Mucosa of descending colon (tissue), 3 donors: ENCODE measurements at places on chromosomes 5 and 9.

DNA sequence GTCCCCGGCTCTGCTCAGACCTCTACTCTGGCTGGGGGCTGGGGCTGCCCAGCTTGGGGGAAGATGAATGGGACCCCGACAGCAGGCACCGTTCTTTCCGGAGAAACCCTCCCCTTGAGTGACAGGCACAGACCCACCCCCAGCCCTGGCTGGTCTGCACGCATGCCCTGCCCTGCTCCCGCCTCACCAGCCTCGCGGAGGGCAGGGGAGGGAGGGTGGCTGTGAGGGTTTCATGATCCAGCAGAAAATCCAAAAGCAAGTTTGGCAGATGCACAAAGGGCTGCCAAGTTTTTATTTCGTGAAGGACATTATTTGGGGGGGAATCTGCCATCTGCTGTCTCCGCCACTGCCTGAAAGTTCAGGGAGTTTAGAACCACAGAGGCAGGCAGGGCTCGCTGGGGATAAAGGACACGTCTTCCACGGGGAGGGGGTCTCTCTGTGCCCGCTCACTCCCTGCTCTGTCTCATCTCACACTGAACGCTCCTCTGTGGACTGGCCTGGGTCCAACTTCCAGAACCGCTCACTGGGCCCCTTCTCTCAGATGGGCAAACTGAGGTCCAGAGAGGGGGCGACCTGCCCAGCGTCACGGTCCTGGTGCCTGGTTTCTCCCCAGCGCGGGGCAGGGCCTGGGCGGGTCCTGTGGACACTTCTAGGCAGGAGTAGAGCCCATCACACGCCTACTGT lies 92.9 kb downstream of the RXRA start:
- no peak for DNase-seq

GRCh38 chr9:126516561-126516935 lies 97.2 kb upstream of the LMX1B start:
- DNase-seq, result no peak

GRCh38 chr5:170747357-170747756 lies 36.2 kb upstream of the GABRP start:
- DNase-seq, result no peak

DNA sequence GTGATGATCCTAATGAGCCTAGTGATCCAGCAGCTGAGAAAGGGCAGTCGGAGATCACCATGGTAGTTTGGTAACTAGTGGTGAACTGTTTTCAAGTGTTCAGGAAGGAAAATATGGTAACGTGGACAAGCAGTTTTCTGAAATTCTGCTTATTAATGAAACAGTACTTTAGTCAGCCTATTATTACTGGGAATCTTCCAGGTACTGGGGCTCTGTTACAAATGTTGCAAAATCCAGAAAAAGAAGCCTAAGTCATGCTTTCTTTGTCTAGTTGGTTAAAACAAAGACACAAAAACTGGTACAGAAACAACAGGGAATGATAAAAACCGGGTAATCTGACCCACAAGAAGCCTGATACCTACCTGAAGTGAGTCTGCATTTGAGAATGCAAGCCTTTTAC lies 18.2 kb downstream of the TTC23L start:
- no peak for DNase-seq

GRCh38 chr9:127444921-127445850 lies 6.0 kb downstream of the RPL12 start:
- no peak for DNase-seq

DNA sequence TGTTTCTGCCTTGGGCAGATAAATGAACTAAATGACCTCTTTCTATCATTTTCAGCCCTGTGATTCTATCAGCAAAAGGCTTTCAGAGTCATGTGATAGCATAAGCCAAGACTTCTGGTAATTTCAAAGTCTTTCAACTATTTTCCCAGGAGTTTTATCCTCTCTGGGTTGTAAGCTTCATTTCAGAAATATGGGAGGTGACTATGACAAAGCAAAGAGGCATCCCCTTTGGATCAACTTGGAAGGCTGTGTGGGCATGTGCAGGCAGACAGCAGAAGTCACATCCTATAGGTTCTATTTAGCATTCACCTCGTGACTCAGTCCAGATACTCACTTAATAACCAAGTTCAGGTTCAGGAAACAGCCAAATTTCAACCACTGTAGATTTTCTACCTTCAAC lies 149.0 kb upstream of the FST start:
- DNase-seq, result no peak

- DNase-seq, result no peak
These were observed 113.9 kb downstream of the ARRDC3 start for GRCh38 chr5:91269198-91269597.

DNA sequence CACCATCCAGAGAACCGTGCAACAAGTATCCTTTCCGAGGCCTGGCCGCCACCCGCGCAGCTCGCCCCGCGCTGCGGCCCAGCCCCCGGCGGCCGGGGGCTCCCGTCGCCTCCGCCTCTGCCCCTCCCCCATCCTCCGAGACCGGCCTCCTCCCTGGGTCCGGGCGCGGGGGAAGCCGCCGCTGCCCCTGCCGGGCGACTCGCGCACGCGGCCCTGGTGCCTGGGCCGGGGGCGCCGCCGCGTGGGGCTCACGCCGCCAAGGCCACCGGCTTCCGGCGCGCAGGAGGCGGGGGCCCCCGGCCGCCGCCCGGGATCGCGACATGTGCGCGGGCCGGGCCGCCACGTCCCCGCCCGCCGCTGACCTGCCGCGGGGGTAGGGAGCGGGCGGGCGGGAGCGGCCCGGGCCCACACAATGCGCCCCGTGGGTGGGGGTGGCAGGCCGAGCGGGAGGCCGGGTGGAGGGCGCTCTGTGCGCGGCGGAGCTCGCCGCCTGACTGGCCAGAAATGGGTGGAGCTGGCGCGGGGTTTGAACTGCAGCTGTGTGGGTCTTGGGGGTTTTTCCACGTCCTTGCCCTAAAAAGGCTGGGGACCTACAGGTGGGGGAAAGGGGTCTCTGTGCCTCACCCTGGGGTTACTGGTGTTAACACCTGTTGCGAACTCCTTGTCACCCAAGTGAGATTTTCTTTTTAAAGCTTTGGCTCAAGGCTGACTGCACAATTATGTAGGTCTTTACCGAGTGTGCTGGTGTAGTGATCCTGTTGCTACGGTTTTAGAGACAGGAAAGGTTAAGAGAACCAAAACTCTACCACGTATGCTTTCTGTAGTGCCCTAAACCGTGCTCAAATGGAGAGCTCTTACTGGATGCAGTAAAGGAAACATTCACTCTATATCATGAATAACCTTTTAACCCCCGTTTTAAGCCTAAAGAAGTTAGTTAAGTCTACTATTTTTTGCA lies 32.3 kb downstream of the TNPO1 start:
- peak; percentile 74 for DNase-seq

DNA sequence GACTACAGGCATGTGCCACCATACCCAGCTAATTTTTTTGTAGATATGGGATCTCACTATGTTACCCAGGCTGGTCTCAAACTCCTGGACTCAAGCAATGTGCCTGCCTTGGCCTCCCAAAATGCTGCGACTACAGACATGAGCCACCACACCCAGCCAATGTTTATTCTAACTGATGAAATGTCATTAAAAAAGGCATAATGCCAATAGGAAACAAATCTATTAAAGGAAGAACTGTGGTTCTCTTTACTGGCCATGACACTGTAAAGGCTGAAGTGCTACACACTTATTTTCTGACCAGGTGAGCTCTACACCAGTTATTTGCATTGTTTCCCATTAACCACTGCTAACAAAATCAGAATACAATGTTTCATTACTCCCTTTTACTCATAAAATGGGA lies 106.0 kb downstream of the STRBP start:
- DNase-seq, result no peak

DNA sequence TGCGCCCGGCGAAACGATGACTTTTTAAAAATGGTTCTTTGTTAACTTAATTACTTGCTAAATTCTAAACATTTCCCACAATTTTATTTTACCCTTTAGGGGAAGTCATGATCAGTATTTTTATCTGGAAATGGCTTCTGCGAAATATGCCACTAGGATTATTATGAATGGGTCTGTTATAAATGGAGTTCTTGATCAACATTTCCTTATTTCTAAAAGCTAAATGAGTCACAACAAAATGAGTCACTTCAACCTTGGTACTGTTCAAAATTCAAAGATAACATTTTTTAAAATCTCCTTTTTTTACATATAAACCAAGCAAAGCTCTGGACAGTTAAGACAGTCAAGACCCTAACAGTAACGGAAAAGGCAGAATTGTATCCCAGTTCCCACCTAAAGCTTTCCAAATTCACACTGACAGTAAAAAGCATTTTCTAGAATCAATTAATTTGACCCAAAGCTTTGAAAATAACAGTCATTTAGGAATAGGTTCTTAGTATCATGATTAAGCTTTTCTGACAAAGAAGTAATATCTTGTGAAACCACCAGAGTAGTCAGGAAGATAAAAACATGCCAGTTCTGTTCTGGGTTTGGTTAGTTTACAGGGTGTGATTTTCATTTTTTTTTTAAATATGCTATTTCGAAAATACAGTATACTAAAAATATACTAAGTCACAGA lies 81.7 kb downstream of the LHFPL2 start:
- DNase-seq, result no peak

DNA sequence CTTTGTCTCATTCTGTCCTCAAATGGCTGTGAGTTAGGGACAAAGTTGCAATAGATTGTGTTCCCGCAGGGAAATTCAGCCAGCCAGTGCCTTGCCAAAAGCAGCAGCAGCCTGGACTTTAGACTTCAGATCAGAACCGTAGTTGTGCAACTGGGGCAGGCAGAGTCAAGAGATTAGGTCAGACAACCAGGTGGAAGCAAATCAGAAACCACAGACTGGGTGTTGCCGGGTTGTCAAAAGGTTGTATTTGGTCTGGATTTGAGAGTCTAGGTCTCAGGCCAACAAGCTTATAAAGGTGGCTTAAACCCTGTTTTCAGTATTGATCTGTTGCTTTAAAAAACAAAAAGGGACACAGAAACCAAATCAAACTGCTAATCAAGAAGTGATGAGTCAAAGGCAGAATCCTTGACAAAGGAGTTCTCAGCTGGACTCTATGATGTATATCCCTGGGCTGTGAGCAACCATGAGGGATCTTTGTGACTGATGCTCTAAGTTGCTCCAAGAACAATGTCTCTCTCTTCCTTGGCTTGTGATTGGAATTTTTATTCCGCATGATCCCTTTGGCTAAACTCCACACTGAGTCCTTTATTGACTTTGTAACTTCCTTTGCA lies 20.9 kb downstream of the RFK start:
- peak; percentile 70 for DNase-seq

DNA sequence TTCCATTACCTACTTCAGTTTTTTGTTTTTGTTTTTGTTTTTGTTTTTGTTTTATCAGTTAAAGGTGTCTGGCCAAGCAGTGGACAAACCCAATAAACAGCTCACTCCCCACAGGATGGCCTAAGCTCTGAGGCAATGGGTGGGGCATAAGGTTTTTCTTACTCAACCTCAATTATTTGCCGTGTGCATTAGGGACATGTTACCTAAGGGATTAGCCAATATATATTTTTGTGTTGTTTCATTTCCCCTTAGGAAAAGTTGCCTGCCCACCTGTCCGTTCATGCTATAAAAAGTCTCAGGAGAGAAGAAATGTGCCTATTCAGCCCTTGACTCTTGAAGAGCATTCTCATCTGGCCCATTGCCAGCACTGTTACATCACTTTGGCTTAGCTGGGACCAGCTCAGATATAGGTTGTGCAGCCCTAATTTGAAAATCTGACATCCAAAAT lies 7.3 kb downstream of the SH3RF2 start:
- no peak for DNase-seq

GRCh38 chr5:143898381-143898780 lies 86.4 kb downstream of the HMHB1 start:
- peak; percentile 20 for DNase-seq

- no peak for DNase-seq
These were observed 39.6 kb downstream of the PCDHGC5 start for GRCh38 chr5:141528291-141528984.

- DNase-seq, result no peak
These were observed 380.4 kb upstream of the CTNND2 start for GRCh38 chr5:12284604-12285003.

GRCh38 chr5:124789104-124789605 lies 42.7 kb upstream of the ZNF608 start:
- no peak for DNase-seq

- no peak for DNase-seq
These were observed 72.4 kb upstream of the SPRY4 start for GRCh38 chr5:142397178-142397577.

DNA sequence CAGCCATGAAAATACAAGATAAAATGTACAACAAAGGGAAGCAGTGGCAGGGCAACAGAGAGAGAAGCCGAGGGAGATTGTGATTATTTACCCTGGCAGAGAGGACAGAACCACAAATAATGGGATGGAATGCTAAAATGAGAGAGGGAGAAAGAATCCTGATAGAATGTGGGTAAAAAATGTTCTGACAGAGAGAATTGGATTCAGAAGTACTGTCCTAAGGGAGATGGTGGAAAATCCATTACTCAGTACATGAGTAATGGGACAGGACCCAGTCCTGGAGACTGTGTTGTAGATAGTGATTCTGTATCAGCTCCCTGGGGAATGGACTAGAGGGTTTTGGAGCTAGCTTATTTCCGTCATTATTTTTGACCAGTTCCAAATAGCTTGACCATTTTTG lies 831.5 kb downstream of the MAT2B start:
- no peak for DNase-seq
